ENCODE measurements at places on chromosomes 2 and 18.

DNA sequence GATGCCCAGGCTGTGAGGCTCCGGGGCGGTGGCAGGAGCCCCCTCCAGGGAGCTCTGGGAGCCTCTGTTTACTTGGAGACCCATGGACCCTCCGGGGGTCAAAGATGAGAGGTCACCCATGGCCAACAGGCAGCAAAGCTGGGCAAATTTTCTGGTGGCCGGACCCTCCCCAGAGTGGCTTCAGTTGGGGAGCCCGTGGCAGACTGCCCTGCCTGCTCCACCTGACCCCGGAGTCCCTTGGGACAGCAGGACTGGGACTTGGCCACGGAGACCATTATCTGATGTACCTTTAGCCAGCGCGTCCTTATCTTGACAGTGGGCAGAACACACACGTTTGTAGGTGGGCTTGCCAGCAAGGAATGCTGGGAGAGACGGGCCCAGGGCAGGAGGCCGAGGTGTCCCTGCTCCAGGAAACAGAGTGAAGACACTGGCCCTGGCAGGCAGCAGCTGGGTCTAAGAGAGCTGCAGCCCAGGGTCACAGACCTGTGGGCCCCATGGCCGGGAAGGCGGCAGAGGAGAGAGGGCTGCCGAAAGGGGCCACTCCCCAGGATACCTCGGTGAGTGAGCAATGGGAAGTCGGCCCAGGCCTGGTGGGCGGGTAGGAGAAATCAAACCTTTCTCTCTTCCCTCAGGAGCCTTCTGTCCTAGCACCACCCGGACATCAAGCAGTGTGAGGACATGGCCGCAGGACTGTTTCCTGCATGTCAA, at the start of the genes ABCG5 and ABCG8:
Gene ABCG5, minus strand, starts transcription at position 280 of the 708 bp plus-strand sequence. Its CDS starts 160 bp downstream, at position 120.
Gene ABCG8, plus strand, starts transcription at position 412 of the 708 bp plus-strand sequence. Its CDS starts 83 bp downstream, at position 495.
- DNase-seq: no peak

- DNase-seq: no peak
Observed at GRCh38 chr2:39241588-39241987, 2.2 kb downstream of the CDKL4 start.

DNA sequence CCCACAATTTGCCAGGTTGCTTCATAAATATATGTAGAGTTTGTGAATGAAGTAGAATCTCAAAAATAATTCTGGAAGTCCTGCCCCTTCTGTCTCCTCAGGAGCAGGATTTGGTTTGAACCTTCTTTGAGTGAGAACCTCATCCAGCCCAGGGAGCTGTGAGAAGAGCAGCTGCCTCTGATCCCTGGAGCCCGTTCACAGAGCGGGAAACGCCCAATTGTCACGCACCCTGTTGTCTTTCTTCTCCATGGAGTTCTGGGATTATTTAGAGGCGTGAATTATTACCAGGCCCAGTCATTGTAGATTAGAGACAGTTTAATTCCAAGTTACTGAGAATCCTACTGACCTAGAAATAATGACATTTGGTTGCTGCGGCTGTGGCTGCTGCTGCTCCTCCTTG, 66.1 kb downstream of the TPO start:
- no peak for DNase-seq

DNA sequence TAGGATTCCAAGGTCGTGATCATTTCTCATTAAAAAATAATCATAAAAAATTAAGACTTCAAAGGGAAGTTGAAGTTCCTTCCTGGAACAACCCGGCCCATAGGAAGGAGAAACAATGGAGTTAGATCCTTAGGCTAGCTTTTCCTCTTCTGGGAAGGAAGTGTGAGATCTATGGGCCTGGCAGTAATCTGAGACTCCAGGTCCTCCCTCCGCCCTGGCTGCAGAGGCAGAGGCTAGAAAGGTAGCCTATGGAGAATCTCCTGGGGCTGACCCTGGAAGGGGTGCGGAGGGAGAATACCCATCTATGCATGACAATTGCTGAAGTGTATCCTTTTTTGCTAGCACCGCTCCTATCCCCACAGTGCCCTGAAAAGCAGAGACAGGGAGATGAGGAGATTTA, 37.9 kb downstream of the TRIB2 start:
- DNase-seq: no peak

DNA sequence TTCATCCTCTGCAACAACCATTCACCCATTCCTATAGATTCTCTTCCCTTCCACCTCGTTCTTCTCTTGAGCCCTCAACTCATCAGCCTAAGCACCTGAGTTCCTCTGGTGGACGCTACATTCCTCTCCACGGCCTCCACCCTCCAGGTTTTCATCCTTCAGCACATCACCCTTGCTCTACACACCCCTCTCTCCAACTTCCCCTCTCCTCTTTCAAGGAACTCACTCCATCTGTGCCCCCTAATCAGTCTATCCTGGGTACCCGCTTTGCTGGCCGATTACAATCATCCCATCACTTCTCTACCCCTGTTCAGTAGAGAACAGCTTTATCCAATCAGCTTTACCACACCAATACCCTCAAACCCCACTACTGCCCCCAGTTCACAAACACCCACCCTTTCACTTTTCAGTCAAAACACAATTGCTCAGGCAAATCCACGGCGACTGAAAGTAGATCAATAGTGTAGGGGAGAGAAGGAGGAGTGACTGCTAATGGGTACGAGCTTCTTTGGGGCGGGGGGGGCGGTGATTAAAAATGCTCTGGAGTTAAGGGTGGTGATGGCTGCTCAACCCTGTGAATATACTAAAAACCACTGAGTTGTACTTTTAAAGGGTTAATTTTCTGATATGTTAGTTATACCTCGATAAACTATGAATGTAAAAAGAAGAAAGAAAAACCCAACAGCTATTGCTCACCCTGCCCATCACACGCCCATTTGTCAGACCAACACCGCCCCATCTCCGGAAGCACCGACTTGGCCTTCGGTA, 857 bp downstream of the DYM start:
- DNase-seq: peak; percentile 17

GRCh38 chr2:25262288-25262687, 79.4 kb downstream of the DNMT3A start:
- DNase-seq: no peak

DNA sequence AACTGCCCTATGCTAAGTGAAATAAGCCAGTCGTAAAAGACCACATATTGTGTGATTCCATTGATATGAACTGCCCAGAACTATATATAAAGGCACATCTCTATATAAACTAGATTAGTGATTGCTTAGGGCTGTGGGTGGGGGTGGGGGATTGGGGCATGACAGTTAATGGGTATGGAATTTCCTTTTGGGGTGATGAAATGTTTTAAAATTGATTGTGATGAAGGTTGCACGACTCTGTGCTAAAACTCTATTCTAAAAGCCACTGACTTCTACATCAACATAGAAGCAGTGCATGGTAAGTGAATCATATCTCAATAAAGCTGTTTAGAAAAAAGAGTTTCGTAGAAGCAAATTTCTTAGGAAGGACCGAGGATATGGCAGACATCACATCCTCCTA, 53.0 kb downstream of the CDCA7 start:
- no peak for DNase-seq

DNA sequence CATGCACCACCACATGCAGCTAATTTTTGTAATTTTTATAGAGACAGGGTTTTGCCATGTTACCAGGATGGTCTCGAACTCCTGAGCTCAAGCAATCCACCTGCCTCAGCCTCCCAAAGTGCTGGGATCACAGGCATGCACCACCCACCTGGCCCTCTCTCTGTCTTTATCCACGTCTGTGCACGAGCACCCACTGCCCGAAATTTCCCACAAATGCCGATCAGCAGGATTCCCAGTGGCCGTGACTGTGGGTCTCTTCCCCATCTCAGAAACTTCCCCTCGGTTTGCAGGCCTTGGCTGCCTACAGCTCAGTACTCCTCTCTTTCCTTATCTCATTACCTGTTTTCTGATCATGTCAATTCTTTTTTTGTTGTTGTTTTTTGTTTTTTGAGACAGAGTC, 217.3 kb downstream of the TTC32 start:
- no peak for DNase-seq

DNA sequence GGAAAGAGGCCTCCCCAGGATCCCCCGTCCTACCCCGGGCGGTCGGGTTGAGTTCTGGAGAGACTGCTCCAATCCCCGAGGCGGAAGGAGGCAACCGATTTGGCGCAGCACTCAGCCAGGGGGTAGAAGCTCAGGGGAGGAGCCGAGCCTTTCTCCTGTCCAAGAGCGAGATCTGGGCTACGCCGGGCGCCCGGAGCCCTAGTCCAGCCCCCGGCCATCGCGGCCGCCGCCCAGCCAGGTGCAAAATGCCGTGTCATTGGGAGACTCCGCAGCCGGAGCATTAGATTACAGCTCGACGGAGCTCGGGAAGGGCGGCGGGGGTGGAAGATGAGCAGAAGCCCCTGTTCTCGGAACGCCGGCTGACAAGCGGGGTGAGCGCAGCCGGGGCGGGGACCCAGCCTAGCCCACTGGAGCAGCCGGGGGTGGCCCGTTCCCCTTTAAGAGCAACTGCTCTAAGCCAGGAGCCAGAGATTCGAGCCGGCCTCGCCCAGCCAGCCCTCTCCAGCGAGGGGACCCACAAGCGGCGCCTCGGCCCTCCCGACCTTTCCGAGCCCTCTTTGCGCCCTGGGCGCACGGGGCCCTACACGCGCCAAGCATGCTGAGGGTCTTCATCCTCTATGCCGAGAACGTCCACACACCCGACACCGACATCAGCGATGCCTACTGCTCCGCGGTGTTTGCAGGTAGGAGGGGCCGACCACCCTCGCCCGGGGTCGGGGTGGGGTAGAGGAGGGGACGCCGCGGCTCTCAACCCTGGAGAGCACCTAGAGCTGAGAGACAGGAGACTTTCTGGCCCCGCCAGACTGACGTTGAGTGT, at the start of gene DYSF:
Gene DYSF, plus strand, starts transcription at position 158 of the 817 bp plus-strand sequence.
- no peak for DNase-seq
